Cortex of kidney (tissue), 1 donor: ENCODE measurements at places on chromosomes 1 and 21.

DNA sequence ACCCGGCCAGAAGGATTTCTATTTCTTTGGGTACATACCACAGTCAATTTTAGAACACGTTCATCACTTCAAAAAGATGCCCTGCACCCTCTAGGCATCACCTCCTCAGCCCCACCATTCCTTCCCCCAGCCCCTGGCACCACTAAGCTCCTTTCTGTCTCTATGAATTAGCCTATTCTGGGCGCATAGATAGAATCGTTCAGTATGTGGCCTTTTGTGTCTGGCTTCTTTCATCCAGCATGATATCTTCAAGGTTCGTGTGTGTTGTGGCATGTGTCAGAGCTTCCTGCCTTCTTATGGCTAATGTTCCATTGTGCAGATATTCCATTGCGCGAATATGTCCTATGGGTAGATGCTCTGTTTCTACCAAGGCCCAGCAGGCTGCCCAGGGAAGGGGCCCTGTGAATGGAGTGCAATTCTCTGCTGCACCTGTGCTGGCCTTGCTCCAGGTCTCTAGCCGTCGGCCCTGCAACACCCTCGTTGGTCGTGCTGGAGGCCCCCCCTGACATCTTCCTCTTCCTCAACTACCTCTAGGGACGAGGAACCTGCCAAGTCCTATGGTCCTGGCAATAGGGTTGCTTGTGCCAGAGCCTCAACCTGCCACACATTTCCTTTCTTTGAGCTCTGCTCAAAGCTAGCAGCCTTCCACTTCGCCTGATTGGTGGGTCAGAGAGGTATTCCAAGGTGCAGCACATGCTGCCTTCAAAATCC lies 113.5 kb downstream of the RIPK4 start:
- DNase-seq: no peak

GRCh38 chr1:205925736-205926135 lies 17.5 kb downstream of the SLC26A9 start:
- no peak for DNase-seq

DNA sequence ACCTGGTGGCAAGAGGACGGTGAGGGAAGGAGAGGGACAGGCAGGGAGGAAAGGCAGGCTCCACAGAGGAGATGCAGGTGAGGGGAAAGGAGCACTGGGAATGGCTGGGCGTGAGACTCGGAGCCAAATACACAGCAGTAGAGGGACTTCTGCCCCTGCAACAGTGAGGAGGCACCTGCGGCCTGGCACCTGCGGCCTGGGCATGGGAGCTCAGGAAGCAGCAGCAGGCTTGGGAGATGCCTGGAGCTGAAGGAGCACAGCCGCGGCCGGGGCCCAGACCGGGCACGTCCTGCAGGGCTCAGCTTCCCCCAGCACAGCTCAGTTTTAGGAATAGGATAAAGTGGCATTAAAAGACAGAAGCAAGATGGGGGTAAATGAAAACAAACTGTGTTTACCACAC lies 20.9 kb upstream of the TSPEAR start:
- no peak for DNase-seq

GRCh38 chr1:209924390-209924789 lies 13.6 kb upstream of the SYT14 start:
- no peak for DNase-seq

- no peak for DNase-seq
Measured at GRCh38 chr1:160168609-160169369, 17.4 kb downstream of the ATP1A4 start.
